ENCODE measurements at places on chromosomes 7 and 10.

DNA sequence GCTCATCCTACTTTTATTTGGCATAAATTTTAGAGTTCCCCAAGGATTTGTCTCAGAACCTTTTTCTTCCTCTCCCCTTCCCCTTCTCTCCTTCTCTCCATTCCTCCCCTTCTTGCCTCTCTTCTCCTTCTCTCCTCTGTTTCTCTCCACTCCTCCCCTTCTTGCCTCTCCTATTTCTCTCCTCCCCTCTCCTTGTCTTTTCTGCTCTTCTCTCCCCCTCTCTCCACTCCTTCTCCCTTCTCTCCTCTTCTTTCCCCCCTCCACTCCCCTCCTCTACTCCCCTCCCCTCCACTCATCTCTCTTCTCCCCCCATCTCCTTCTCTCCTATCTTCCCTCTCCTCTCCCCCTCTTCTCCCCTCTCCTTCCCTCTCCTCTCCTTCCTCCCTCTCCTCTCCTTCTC is 142.7 kb downstream of the CCDC71L start:
- DNase-seq: no peak

DNA sequence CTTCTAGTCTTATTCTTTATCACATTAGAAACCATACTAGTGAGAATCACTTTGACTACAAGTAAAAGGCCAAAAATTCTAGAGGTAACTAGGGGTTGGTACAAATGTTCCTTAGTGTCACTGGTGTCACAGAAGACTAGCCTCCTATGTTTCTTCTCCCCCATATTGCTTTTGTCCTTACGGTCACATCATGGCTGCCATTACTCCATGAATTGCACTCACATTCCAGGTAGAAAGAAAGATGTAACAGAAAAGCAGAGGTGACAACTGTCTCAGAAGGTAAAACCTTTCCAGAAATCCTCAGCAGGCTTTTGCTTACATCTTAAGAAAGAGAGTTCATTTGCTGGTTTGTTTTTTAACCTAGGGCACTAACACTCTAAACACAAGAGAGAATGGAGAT is 42.9 kb downstream of the USP6NL start:
- DNase-seq: no peak

GRCh38 chr7:77940647-77941046 is 142.1 kb downstream of the PHTF2 start:
- no peak for DNase-seq

- no peak for DNase-seq
Observed at GRCh38 chr10:105112862-105113261, 471.8 kb downstream of the SORCS3 start.

DNA sequence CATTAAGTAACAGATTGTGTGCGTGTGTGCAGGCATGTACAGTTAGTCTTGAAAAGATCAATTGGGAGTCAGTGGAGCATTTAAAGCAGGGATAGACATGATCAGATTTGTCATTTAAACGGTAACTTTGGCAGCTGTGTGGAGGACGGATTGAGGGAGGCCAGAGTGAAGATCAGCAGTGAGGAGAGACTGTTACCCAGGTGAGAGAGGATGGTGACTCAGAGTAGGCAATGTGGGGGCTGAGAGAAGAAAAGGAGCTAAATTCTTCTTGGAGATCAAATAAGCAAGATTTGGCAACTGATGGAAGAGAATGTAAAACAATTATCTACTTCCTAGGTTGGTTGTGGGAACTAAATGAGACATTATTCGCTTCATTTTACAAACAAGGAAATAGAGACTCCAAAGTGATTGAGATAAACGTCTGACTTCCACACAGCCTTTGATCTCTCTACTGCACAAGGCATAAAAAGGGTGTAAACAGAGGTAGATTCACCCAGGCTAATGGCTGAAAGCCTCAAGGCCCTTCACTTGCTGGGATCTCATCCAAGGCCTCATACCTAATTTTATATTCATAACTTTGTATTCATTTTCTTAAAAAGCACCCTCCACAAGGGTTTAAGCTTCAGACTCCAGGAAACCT is 665.1 kb upstream of the GALNT17 start:
- DNase-seq: no peak

DNA sequence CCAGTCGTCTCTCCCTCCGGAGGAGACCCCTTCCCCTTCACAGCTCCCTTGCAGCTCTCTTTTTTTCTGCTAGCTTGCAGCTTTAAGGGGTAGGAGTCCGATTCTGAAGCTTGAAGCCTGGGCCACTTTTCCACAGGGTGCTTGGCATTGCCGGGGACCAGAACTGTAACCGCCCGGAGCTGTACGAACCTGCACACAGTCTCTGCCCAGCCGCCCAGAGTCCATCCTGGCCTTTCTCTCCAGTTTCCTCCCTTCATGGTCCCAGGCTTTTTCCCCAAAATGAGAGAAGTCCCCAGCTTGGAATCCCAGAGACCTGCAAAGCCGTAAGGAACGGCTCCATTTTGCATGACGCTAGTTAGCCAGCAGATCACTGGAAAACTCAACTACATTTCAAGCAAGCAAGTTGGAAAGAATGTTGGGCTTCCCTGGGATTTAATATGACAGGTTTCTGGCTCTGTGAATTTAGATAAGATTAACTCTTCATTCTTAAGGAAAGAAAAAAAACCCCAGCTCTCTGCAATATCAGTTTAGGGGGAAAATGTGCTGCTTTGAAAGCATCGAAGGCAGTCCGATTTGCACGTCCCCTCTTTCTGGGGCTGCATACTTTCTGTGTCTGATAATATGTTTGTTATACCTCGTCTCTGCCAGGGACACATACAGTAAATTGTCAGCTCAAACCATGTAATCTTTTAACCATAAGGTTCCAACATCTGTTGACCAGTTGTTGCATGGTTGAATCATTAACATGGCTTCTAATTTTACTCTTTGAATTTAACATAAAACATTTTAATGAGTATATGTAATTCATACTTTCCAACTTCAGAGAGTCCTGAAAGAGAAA is 190.0 kb upstream of the LYZL2 start:
- DNase-seq: no peak

DNA sequence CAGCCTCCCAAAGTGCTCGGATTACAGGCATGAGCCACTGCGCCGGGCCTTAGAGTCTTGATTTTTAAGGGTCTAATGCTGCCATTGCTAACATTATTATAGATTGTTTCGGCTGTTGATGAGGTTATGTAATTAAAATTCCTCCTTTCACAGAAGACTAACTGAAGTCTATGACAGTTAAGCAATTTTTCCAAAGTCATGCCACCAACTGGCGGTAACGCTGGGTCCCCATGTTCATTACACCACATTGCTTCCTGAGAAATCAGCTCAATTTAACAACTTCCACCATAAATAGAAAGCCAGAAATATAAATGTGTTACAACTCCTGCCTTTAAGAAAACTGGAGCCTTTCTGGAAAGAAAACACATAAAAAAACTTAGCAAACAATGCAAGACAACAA is 3.5 kb downstream of the ERLIN1 start:
- DNase-seq: no peak

- DNase-seq: no peak
Observed at GRCh38 chr7:22541789-22542188, 41.8 kb upstream of the STEAP1B start.

DNA sequence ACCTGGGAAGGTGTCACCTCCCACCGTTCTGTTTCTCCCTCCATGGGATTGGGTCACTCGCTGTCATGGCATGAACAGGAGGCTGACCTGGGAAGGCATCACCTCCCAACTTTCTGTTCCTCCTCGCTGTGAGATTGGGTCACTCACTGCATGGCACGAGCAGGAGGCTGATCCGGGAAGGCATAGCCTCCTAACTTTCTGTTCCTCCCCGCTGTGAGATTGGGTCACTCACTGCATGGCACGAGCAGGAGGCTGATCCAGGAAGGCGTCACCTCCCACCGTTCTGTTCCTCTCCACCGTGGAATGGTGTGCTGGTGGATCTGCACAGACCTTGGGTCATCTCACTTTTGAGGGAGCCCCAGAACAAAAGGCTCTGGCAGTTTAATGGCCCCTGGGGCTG is 239.2 kb upstream of the PRKCQ start:
- no peak for DNase-seq

DNA sequence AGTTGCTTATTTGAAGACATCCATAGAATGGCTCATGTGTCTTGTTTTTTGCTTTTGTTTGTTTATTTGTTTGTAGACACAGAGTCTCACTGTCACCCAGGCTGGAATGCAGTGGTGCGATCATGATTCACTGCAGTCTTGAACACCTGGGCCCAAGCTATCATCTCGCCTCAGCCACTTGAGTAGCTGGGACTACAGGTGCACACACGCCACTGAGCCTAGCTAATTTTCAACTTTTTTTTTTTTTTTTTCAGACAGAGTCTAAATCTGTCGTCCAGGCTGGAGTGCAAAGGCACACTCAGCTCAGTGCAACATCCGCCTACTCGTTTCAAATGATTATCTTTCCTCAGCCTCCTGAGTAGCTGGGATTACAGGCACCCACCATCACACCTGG is 83.3 kb upstream of the KLF6 start:
- DNase-seq: no peak

DNA sequence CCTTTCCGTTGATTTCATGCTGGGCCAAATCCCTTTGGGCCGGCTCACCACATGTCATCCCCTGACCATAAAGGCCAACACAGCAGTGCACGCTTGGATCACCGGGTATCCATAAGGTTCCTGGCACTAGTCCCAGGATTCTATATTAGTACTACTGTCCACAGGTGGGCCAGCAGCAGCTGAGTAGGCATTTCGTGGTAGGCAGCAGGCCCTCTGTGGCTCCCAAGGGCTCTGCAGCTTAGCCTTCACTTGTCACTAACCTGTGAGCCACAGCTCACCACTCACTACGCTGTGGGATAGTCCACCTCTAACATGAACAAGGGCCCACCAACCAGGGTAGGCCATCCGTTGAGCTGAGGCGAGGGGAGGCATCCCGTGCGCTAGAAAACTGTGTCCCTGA is 89.2 kb upstream of the MALRD1 start:
- no peak for DNase-seq

GRCh38 chr10:75826846-75827245 is 395.4 kb downstream of the LRMDA start:
- DNase-seq: no peak

Measured in T-helper 22 cell (primary cell).